ENCODE measurements at places on chromosomes 1 and 21.

DNA sequence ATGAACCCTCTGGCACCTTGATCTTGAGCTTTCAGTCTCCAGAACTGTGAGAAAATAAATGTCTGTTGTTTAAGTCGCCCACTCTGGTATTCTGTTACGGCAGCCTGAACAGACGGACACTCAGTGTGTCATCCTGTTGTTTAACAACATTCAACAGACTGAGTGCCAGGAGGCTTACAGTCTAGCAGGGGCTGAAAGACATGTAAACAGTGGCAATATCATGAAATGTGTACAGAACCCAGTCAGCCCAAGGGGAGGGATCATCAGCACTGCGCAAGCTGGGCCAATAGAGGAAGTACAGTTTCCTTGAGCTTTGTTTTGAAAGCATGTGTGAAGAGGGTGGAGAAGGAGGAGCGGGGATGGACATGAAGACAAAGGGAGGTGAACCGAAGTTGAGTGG, 13.6 kb downstream of the DIP2A start:
- DNase-seq: no peak

DNA sequence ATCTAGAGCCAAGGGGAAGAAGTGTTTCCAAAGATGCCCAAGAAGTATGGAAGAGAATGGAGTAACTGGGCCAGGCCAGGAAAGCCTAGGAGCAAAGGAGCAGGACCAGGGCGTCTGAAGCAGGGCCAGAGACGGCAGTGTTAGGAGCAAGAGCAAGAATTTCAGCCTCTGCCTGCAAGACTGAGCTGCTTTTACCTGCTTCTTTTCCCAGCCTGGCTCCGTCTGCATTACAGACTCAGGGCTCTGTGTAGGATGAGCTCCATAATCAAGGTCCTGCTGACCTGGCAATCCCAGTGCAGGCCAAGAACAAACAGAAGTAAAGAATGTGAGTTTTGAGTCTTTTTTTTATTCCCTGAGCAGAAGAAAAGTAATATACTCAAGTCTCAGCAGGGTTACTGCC, 10.1 kb downstream of the FMO1 start:
- DNase-seq: no peak

DNA sequence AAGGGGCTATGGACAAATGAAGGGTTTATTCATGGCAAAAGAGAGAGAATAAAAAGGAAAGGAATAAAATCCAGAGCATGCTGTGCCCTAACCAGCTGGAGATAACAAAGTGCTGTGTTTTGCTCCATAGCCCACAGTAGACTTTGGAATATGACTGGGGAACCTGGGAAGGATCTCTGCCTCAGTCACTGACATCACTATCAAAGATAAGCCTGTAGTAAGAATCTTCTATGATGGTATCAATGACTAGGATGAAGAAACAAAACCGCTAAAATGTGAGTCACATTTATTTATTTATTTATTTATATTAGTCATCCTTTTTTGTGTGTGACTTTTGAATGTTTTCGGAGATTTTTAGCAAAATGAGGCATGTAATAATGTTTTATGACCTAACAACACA, 56.3 kb downstream of the NVL start:
- no peak for DNase-seq

GRCh38 chr1:200040481-200041138, 13.1 kb downstream of the NR5A2 start:
- no peak for DNase-seq

- no peak for DNase-seq
Observed at GRCh38 chr1:207605444-207606361, 39.2 kb upstream of the CR1L start.

DNA sequence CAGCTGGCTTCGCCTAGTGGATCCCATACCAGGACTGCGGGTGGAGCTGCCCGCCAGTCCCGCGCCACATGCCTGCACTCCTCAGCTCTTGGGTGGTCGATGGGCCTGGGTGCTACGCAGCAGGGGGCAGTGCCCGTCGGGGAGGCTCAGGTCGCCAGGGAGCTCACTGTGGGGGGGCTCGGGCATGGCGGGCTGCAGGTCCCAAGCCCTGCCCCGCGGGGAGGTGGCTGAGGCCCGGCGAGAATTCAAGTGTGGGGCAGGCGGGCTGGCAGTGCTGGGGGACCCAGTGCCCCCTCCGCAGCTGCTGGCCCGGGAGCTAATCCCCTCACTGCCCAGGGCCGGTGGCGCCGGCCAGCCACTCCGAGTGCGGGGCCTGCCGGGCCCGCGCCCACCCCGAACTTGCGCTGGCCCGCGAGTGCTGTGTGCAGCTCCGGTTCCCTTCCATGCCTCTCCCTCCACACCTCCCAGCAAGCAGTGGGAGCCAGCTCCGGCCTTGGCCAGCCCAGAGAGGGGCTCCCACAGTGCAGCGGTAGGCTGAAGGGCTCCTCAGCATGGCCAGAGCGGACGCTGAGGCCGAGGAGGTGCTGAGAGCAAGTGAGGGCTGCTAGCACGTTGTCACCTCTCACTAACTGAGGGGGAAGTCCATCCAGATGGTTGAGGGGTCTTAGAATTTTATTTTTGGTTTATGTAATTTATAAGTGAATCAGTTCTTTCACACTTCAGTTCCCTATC, 85.2 kb upstream of the HMCN1 start:
- DNase-seq: no peak

Data from neural crest cell (in vitro differentiated cells).